ENCODE measurements at places on chromosomes 5 and 9.

- no peak for DNase-seq
Measured at GRCh38 chr5:149654231-149654630, 72.9 kb downstream of the ARHGEF37 start.

GRCh38 chr5:39578887-39579497, 154.2 kb upstream of the DAB2 start:
- no peak for DNase-seq

- DNase-seq = no peak
Measured at GRCh38 chr9:74348777-74349176, 148.4 kb upstream of the RORB start.

DNA sequence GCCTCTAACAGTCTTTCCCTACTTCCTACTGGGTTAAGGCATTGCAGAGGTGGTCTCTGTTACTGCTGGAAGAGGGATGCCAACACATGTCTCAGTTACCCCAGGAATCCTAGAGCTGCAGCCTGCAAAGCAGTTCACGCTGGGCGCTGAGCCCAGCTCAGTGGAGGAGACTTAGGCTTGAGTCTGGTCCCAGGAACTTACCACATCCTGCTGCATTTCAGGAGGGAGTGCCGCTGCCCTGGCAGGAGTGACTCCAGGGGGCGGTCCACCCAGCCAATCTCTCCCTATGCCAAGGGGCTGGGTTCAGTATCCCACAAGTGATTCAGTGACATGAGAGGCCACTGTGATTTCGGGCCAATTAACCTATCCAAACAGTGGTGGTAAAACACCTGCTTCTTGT, 7.6 kb downstream of the TTC16 start:
- no peak for DNase-seq

GRCh38 chr5:139708877-139709581, 60.9 kb downstream of the CXXC5 start:
- DNase-seq = peak; percentile 82

DNA sequence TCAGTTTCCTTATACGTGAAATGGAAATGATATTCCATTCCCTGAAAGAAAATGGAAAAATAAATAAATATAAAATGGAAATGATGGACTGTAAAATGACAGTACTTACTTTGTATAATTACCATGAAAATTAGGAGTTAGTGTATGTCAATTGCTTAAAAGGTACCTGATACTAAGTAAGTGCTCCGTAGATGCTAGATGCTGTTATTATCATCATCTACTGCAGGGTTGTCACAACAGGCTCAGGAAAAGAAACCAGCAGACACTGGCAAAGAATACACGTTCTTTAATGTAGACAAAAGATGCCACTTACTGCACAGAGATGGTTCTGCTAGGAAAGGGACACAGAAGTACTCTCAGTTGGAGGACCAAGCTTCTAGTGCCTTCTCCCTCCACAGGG, 64.0 kb upstream of the KCNN2 start:
- DNase-seq = no peak

DNA sequence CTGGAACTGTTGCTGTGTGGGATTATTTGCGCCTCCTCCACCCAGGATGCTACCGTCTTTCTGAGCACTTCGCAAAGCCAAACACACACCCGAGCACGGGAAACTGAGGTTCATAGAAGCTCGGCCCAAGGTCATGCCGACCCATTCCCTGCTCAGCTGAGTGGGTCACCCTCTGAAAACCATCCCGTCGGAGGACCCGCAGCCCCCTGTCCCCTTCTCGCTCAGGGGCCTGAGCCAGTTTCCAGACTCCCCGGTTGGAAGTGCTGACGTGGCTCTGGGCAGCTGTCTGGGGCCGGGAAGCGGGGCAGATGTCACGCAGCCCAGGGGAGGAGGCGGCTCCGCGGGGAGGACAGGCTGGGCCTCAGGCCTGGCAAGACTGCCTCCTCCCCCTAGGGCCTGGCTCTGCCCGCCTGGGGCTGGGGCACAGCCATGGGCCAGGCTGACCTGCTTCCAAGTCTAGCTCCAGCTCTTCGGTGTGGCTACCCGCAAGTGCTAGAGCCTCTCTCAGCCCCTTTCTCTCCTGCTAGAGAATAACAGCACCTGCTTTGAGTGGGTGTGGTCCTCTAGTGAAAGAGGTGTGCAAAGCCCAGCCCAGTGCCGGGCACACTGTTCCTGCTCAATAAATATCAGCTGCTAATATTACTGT, 9.9 kb upstream of the CXXC5 start:
- DNase-seq = no peak

- DNase-seq = peak; percentile 32
Measured at GRCh38 chr5:7849681-7850394, 1.1 kb downstream of the CFAP90 start.

DNA sequence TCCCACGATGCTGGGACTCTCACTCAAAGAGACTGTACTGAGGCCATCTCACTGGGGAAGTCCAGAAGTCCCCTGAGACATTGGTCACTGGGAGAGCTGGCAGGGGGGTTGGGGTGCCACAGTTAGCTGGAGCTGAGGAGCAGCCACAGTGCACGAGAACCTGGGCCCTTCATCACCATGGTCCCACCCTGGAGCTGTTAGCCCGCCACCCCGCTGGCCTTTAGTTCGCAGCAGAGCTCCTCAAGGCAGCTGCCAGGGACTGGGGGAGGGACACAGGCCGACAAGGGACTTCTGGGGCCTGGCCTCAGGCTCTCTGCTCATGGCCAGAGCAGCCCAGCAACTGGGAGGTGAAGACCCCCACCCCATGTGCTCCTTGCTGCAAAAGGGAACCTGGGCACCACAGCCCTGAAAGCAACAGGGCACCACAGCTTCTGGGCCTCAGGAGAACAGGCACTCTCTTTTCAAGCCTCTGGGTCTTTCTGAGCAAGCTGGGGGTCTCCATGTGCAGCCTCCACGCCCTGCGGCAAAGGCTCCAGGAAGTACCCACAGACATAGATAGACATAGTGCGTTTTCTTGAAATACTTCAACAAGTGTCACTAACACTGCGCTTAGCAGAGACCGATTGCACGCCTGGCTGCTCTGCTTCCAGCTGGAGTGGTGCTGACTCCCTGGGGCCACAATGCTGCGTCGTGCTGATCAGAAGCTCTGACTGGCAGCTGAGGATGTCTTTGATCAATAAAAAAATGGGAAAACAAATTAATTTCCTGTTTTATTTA, 46.0 kb downstream of the VAV2 start:
- no peak for DNase-seq

DNA sequence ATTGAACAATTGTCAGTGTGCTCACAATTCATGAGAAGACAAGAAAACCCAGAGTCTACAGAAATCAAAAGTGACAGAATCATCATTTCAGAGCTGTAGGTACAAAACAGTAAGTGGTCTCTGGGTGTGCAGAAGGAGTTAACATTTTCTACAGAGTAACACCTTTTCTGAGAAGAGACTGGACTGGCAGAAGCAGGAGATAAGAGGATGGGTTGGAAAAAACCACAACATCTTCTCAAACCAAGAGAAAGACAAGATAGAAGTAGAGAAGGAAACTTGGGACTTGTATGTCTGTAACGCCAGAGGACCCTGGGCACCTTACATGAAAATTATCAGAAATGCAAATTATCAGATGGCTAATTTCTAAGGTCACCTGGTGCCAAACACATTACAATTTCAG, 82.6 kb downstream of the ARL15 start:
- no peak for DNase-seq

GRCh38 chr5:54993318-54993717, 7.9 kb upstream of the ESM1 start:
- DNase-seq = no peak

GRCh38 chr9:109440797-109441287, 57.3 kb downstream of the PTPN3 start:
- peak; percentile 79 for DNase-seq

DNA sequence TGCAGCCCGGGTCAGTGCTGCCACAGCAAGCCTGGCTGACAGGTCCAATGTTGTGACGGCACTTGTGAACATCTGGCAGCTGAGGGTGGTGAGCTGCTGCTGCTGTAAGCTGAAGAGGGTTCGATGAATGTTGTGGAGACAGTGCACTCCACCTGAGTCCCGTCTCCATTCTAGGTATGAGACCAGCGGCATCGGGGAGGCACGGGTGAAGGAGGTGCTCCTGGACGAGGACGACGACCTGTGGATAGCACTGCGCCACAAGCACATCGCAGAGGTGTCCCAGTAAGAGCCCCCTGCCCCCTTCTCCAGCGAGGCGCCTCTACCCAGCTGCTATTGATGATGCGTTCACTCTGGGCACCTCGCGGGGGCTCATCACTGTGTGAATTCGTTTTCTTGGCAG, 38.9 kb upstream of the CFAP157 start:
- DNase-seq = no peak

- no peak for DNase-seq
Measured at GRCh38 chr5:2208239-2208544, 325.5 kb upstream of the IRX4 start.

DNA sequence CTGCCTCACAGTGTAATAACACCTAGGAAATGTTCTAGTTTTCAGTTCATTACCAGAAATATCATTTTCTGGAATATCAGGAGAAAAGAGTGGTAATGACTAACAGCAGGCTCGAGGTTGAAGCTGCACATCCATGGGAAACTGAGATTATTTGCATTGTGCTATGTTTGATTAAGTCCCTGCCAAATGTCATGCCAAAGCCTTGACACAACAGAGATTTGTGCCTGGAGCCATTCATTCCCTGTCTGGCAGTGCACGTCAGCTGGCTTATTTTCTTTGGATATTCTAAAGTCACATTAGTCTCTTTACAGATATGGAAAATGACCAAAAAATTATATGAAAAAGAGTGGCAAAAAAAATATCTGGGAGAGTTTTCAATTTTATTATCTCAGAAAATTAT, 848.0 kb downstream of the PTPRD start:
- DNase-seq = no peak

- DNase-seq = no peak
Measured at GRCh38 chr5:66840511-66841013, 244.4 kb downstream of the MAST4 start.

DNA sequence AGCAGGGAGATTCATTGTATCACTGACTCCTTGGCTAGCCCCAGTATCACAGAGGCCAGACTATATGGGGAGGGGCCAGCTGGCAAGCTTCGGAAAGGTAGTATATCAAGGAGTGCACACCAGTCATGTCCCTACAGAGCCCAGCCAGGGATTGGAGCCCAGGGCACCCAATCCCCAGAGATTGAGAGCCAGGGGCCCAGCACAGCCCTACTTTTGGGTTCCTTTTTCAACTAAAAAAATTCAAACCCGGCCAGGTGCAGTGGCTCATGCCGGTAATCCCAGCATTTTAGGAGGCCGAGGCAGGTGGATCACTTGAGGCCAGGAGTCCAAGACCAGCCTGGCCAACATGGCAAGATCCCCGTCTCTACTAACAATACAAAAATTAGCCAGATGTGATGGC, 5.4 kb upstream of the MYORG start:
- no peak for DNase-seq

GRCh38 chr5:19208397-19208796, 779.6 kb downstream of the CDH18 start:
- DNase-seq = no peak

GRCh38 chr9:132800038-132800648, 77.9 kb downstream of the AK8 start:
- DNase-seq = peak; percentile 75

DNA sequence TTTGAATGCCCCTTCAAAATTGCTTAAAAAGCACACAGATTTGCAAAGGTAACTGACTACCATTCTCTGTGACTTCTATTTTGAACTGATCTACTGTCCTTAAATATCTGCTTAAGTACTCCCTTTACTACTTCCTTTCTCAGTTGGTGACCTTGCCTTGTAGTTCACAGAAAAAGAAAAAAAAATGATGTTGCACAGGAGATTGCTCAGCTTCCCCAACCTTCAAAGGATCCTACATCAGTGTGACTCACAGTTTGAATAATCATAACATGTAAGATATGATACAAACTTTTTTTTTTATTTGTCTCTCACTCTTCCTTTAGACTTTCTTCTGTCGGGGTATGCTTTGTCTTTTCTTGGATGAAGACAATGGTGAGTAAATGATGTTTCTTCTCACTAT, 1029.6 kb downstream of the CDH12 start:
- DNase-seq = no peak

GRCh38 chr9:136978073-136978864, 965 bp downstream of the PTGDS start:
- peak; percentile 50 for DNase-seq

DNA sequence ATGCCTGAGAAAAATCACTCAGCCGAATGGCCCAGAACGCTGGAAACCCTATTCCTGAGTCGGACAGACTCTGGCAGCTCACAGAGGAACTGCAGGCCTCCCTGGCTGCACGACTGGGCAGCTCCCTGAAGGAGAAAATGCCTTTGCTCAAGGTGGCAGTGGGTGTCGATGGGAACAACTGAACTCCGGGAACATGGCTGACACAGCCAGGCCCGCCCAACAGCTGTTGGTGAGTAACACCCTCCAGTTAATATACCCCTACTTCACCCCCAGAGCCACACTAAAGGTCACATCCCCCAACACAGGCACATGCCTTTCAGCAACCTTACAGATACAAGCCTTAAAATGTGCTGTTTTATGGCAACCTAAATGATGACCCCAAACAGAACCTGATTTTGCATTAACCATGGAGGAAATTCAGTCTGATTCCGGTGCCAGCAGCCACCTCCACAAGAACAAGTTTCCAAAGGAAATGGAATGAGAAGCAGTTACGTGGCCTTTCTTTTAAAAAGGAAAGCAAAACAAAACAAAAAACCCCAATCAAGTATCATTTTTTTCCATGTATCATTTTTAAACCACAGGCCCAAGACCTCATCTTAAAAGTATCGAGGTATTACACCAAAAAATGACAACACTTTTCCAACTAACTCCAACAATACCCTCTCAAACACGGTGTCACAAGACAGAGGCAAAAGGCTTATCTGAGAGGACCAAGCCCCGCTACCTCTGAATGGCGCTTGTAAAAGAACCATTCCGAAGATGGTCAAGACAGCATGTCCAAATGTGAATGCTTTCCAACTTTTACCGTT, 3.1 kb downstream of the KLF9 start:
- DNase-seq = no peak

DNA sequence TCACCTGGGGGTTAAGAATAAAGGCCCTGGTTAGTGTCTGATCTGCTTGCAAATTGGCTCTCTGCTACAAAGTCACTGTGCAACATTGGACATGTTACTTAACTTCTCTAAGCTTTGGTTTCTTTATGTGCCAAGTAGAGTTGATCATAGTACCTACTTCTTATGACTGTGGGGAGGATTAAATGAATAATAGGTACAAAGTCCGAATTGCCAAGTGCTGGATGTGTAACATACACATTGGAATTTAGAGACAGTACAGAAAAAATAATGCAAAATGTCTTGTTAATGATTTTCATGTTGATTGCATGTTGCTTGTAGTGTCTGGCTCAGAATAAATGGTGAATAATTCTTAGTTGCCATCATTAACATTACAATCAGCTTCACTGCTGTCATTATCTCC, 2.2 kb downstream of the DOCK8 start:
- peak; percentile 34 for DNase-seq

- DNase-seq = no peak
Measured at GRCh38 chr5:68266457-68266856, 50.9 kb downstream of the PIK3R1 start.

DNA sequence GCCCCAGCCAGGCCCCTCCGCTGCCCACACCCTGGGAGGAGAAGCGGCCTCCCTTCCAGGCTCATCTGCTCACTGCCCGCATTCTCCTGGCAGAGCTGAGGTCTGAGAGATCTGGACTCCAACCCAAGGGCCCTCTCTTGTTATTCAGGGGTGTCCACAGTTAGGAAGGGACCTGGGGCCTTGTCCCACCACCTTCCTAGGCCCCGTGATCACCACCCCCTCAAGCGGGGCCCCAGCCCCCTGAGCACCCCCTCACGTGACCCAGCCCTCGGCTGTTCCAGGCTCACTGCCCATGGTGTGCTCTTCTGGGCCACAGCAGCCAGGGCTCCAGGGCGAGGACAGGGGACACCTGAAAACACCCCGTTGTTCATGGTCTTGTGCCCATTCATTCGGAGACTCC, 48.7 kb downstream of the NEURL1B start:
- no peak for DNase-seq
